ENCODE measurements at places on chromosomes 6 and 20.

DNA sequence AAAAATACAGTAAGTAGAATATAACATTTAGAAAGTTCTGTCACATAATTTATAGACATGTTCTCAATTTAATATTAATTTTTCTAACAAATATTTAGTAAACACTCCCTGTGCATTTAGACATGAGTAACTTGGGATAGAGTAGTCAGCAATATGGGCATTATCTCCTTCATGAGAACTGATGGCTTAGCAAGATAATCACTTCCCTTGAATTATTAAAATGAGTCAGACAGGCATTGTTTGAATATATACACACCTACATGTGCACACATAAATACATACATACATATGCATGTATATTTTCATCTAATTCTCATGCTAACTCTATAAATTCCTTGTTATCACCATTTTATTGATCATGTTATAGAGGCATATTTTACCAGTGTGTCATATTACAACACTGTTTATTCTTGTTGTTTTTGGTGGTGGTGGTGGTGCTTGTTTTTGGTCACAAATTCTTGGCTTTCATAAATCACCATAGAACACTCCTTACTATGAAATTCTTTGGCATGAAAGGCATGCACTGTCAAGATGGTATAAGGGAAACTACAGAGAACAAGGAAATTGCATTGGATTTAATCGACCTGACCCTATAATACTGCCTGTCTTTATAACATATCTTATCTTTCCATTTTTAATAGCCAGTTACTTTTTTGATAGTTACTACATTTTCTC, 434.5 kb upstream of the MANEA start:
- no peak for DNase-seq

GRCh38 chr6:41942067-41942851, 651 bp upstream of the CCND3 start:
- DNase-seq, result no peak

DNA sequence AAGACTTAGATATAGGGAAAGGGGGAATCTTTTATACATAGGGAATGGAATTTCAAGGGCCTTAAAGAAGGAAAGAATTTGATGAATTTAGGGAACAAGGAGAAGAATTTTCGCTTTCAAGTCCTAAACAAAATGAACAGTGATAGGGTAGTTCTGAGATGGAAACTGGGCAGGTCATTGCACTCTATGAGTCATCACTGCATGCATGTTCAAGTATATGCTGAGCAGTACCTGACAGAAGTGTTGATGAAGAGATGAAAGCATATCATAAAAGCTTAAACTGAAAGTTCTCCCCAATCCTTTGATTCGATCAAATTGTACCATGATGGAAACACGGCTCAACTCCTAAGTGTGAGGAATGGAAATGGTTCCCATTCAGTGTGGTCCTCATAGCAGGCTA, 271.0 kb downstream of the TSHZ2 start:
- no peak for DNase-seq

- DNase-seq, result no peak
Measured at GRCh38 chr6:167400482-167401138, 75.7 kb downstream of the TTLL2 start.

DNA sequence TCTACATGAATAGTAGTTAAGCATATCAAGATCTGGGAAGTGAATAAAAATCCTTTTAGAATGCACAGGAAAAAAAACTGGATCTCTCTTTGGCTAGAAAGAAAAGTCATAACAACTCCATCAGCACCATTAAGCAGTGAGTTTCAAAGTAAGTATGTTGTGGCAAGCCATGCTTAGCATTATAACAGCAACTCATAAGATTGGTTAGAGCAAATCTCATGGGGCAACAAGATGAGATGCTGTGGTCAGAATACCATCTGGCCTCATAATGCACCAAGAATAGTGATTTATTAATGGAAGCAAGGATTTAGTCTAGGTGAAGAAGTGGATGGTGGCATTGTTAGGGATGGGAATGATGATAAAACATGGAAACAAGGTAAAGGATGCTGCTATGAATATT, 159.4 kb downstream of the PHF3 start:
- DNase-seq, result no peak

DNA sequence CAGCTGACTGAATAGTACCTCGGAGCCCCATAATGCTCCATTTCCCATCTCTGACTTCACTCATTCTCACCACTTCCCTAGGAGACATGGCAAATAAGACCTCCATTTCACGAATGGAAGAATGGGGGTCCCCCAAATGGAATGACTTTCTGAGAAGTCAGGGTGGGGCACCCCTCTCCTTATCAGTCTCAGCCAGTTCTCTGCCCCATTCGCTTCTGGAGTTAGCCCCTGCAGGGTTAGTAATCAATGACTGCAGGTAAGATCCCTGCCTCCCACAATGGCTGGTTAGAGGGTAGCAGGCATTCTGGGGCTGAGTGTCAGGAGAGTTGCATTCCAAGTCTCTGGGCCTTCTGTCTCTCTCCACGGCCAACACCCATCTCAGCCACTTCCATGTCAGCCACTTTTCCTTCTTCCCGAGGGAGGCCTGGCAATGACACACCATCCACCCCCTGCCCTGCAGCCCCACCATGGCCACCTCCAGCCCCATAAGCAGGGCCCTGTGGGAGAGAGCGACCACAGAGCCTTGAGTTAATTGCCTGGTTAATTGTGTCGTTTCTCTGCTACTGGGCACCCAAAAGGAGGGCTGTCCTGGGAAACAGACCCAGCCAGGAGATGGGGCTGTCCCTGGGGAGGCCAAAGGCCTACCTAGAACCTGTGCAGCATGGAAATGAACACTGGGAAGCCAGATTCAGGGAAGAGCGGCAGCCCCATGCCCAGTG, 13.4 kb downstream of the CCDC167 start:
- DNase-seq, result no peak

- no peak for DNase-seq
Measured at GRCh38 chr6:126767711-126768110, 350.8 kb upstream of the RSPO3 start.

GRCh38 chr6:112325444-112325843, 21.7 kb upstream of the RFPL4B start:
- no peak for DNase-seq

- no peak for DNase-seq
Measured at GRCh38 chr6:166589337-166589731, 2.9 kb upstream of the RAMACL start.

GRCh38 chr6:6885521-6886170, 222.1 kb upstream of the RREB1 start:
- peak; percentile 79 for DNase-seq

GRCh38 chr6:101516578-101516977, 123.1 kb downstream of the GRIK2 start:
- no peak for DNase-seq

DNA sequence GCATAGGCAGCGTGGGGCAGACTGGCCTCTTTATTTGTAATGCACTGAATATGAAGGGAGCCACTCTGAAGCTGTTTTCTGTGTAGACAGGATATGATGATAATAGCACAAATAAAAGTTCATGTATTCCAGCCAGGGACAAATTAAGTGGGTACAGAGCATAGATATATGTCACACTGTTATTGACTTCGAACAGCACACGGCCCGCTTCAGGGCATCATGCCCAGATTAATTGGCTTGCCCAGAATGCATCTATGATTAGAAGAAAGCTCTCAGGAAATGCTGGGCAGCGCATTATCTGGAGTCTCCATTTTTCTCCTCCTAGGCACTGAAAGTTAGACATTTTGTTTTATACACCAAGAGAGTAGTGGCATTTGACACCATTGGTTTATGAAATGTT, 26.3 kb upstream of the SASH1 start:
- no peak for DNase-seq

- DNase-seq, result no peak
Measured at GRCh38 chr20:33788351-33789049, 22.6 kb upstream of the CHMP4B start.

DNA sequence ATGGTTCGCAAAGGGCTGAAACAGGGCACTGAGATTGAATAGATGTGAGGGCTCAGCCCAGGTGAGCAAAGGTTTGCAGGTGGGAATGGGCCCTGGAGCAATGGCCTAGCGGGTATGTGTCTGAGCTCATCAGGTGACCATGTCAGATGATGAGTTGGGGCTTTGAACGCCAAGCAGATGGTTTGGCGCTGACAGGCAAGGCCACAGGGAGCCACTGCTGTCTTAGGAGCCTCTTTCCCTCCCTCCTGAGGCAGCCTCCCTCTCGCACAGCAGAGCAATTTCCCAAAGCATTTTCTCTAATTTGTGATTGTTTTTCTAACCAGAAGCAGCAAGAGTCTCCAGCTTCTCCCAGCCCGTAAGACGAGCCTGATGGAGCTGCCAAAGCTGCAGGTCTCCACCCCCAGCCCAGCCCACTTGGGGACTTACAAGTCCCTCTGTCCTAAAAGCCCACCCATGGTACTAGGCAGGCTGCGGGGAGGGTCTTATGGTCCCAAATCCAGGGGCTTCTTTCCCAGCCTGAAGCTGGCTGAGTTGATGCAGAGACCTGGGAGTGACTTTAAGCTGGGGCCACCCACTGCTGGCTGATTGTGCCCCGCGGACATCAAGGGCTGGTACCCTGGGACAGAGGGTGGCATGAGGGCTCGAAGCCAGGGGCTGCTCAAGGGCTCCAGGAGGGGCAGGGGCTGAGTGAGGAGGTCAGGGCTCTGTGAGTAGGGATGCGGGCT, 11.6 kb downstream of the CDH22 start:
- DNase-seq, result no peak

- DNase-seq, result peak; percentile 73
Measured at GRCh38 chr6:99016355-99016754, 68.6 kb upstream of the FBXL4 start.

GRCh38 chr6:7252390-7252789, 60.6 kb downstream of the SSR1 start:
- DNase-seq, result no peak

DNA sequence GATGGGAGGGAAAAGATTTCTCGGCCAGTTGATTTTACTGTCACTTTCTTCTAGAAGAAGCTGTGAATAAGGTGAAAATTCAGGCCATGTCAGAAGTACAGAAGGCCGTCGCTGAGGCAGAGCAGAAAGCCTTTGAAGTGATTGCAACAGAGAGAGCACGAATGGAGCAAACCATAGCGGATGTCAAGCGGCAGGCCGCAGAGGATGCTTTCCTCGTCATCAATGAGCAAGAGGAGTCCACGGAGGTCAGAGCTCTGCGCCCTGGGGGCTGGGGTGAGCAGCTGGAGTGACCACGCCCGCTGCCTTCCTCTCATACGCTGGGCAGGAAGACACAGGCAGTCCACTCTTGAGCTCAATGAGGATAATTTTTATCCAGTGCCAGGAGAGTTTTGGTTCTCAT, 21.8 kb upstream of the C20orf144 start:
- DNase-seq, result no peak

DNA sequence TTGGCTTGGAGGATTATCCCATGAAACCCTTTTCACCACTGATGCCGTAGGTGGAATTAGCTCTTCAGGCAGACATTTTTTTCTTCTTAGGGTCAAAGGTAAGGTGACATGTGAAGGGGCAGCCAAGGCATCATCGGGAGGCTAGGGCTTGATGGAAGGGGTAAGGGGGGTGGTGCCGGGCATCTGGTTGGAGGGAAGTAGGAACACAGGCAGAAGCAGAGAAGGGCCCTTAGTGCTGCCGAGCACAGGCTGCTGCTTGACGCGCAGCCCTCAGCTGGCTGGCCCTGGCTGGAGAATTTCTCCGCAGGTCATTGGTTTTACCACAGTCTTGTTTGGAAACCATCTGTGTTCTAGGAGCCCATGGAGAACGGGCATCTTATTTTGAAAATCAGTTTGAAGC, 54.7 kb downstream of the TRAF3IP2 start:
- no peak for DNase-seq

DNA sequence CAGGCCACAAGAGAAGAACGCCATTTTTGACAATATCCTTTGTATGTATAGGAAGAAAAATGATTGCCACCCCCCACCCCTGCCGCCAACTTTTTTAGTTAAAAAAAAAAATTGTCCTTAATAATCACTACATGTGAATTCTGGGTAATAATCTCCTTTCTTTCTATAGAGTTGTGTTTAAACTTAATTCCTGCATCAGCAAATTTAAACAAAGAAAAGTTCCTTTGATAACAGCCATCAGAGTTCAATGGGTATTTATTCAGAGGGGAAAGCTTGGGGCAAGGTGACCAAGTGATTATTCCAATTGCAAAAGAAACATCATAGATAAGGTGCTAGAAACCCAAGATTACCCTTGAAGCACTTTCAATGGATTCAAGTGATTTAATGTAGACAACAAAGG, 47.0 kb downstream of the GCLC start:
- no peak for DNase-seq

- DNase-seq, result no peak
Measured at GRCh38 chr20:24043294-24043693, 54.7 kb upstream of the GGTLC1 start.

- no peak for DNase-seq
Measured at GRCh38 chr6:2497922-2498623, 252.6 kb downstream of the MYLK4 start.

GRCh38 chr20:51373713-51374455, 168.6 kb downstream of the NFATC2 start:
- DNase-seq, result no peak

- DNase-seq, result no peak
Measured at GRCh38 chr20:56518721-56519398, 5.7 kb upstream of the FAM209A start.

DNA sequence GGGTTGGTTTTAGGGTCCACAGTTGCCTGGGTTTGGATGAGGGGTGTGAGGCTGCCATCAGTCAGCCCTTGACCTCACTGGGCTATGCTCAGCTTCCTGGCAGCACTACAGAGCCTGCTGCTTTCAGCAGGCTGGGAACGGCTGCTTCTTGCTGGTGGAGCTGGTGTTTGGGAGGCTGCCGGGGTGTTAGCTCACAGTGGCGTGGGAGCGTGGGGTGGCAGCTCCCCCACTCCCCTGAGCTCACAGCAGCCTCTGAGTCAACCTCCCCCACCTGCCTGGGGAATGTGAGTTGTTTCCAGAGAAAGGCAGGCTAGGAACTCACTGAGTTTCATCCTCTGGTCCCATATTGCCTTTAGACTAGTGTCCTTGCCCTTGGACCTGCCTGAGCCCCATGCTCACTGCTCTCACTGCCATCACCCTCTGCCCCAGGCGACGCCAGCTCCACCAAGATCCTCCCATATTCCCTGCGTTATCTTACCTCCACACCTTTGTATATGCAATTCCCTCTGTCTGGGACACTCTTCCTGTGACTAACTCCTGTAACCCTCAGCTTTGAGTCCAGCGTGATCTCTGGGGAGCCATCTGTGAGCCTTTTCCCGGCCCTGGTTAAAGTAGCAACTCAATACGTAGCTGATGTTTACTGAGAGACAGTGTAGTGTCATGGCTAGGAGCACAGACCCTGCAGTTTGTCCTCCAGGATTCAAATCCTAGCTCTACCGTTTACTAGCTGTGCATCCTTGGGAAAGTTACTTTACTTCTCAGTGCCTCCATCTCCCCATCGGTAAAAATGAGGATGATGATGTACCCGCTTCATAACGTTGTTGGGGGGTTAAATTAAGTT, 34.8 kb downstream of the PPP1R16B start:
- no peak for DNase-seq

DNA sequence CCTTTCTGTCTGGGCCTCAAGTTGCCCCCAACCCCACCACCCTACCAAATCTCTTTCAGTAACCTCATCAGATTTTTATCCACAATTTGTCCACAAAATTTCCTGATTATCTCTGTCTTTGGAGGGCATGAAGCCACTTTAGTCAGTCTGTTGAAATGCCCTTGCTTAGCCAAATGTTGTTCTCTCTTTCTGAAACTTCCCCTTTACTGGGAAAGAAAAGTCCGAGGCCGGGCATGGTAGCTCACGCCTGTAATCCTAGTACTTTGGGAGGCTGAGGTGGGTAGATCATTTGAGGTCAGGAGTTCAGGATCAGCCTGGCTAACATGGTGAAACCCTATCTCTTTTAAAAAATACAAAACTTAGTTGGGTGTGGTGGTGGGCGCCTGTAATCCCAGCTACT, 33.8 kb downstream of the TOMM6 start:
- peak; percentile 18 for DNase-seq
